Hematopoietic multipotent progenitor cell treated with erythropoietin and hydrocortisone succinate and interleukin-3 and kit ligand, for 6 days (in vitro differentiated cells): ENCODE measurements at places on chromosomes 13 and 19.

GRCh38 chr19:14826006-14826405 is 9.0 kb downstream of the OR7A5 start:
- DNase-seq = no peak

GRCh38 chr13:29733147-29733611 is 117.2 kb downstream of the UBL3 start:
- DNase-seq = peak; percentile 67

- DNase-seq = no peak
These were observed 21.2 kb downstream of the ELAVL1 start for GRCh38 chr19:7983995-7984837.

DNA sequence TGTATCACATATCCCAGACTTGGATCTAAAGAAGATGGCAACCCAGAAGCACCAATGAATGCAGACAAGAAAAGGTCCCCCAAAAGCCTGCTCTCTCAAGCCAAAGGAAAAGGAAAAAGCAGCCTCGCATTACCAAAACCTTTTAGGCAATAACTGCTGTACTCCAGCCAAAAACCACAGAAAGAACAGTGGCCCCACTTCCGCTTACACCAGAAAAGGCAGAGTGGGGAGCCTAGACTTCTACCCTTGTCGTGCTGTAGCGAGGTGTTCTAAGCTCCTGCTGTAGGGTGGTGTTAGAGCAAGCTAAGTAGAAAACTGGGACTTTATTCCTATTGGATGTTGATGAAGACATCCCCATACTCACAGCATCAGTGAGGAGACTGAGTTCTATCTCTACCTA is 244.0 kb upstream of the RXFP2 start:
- DNase-seq = peak; percentile 36

DNA sequence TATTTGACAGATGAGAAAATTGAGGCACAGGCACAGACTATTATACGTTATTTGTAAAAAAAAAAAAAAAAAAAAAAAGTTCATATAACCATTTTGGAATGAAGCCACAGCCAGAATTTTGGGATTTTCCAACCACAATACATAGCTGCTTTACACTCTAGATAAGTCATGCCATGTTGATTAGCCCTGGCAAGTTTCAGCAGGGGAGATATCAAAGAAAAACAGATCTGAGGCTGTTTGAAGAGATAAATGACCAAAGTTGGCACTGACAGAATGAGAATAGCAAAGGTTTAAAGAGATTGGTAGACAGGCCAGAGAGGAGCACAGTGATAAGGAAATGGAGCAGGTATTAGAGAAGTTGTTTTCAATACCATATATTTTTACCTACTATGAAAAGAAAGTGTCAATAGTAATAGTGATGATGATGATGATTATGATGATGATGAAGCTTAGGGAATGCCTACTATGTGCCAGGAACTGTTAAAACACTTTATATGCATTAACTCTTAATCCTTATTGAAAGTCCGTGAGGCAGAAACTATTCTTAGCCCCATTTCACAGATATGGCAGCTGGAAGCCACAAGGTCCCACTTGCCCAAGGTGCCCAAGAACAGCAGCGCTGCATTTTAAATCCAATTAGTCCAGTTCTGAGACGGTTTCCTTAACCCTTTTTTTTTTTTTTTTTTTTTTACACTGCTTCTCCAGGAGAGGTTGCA is 105.5 kb downstream of the MBNL2 start:
- peak; percentile 95 for DNase-seq

GRCh38 chr13:34357435-34358232 is 539.7 kb downstream of the RFC3 start:
- no peak for DNase-seq

GRCh38 chr13:25776722-25777121 is 275.1 kb downstream of the SHISA2 start:
- DNase-seq = peak; percentile 8

DNA sequence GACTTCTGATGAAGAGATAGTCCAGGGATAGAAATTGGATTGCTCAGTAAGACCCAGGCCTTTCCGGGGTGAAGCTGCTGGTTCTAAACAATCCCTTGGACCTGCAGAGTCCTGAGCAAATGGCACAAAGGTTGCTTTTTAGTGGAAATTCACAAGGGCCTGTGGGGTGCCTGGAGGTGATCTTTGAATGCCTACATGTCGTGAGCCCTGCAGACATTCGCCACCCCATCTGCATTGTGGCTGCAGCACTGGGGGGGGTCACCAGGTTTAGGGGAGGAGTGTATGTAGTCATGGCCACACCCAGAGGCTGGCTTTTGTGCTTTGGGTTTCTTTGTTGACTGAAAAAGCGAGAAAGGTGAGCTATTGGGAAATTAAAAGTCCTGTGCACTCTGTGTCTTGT is 41.4 kb downstream of the SLC7A9 start:
- no peak for DNase-seq

- no peak for DNase-seq
These were observed 287.5 kb downstream of the ATP8A2 start for GRCh38 chr13:25659091-25659795.

GRCh38 chr13:51683597-51683996 is 99.3 kb downstream of the WDFY2 start:
- DNase-seq = no peak

DNA sequence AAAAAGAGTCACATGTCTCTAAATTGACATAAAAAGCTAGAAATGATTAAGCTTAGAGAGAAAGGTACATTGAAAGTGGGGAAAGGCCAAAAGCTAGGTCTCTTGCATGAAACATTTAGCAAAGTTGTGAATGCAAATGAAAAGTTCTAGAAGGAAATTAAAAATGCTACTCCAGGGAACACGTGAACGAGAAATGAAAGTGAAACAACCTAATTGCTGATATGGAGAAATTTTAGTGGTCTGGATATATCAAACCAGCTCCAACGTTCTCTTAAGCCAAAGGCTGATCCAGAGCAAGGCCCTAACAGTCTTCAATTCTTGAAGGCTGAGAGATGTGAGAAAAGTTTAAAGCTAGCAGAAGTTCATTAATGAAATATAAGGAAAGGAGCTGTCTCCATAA is 419.8 kb downstream of the SLITRK6 start:
- no peak for DNase-seq

DNA sequence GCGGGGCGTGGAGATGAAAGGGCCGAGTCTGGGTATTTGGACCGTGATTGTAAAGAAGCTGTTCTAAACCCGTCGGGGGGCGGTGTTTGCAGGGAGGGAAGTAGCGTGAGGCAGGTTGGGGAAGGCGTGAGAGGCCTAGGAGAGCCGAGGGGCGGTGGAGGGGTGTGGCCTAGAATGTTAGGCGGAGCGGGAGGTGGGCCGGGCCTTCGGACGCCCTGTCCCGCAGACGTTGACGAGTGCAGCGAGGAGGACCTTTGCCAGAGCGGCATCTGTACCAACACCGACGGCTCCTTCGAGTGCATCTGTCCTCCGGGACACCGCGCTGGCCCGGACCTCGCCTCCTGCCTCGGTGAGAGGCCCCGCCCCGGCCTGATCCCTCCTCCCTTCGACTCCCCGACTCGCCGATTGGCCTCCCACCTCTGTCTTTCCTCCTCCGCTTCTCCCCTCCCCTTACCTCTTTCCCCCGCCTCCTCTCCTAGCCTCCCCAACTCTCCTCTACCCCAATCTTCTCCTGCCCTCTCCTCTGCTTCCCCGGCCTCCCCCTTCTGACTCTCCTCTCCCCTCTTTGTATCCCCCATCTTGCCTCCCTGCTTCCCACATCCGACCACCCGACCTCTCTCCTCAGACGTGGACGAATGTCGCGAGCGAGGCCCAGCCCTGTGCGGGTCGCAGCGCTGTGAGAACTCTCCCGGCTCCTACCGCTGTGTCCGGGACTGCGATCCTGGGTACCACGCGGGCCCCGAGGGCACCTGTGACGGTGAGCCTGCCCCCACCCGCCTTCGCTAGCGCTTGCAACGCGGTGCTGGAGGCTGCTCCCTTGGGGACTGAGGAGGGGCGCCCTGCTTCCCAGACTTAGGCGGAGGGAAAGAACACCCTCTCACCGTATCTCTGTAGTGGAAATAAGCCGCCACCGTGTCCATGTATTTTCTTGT is 12.8 kb downstream of the LTBP4 start:
- DNase-seq = peak; percentile 95

GRCh38 chr19:1388637-1389026 is 4.9 kb downstream of the NDUFS7 start:
- DNase-seq = no peak

DNA sequence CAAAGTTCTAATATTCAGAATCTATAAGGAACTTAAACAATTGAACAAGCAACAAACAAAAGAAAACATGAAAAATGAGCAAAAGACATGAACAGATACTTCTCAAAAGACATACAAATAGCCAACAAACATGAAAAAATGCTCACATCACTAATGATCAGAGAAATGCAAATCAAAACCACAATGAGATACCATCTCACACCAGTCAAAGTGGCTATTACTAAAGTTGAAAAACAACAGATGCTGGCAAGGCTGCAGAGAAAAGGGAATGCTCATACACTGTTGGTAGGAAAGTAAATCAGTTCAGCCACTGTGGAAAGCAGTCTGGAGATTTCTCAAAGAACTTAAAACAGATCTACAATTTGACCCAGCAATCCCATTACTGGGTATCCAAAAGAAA is 74.3 kb downstream of the CRYL1 start:
- DNase-seq = no peak

DNA sequence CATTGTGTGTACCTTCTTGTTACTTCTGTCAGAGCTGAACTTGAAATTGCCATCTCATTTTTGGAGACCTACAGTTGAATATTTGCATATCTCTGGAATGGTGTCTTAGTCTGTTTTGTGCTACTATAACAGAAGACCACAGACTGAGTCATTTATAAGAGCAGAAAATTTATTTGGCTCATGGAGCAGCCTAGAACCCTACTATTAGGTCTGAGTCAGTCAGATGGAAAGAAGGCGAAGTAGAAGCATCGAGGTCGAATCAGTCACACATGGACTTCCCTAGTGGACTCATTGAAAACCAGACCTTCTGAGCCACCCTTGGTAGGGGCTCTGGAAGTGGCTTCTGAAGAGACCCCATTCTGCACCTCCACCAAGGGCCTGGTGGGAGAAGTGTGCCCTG is 33.9 kb upstream of the TPT1 start:
- no peak for DNase-seq

- DNase-seq = no peak
These were observed 12.3 kb upstream of the SACS start for GRCh38 chr13:23445794-23446193.

GRCh38 chr19:53824134-53824611 is at the start of gene NLRP12:
TSS of gene NLRP12 (minus strand) at chr19:53824314. CDS start at chr19:53824174, 140 bp downstream.
- DNase-seq = peak; percentile 75

- DNase-seq = no peak
These were observed 4.7 kb downstream of the VRK3 start for GRCh38 chr19:50020481-50020880.

DNA sequence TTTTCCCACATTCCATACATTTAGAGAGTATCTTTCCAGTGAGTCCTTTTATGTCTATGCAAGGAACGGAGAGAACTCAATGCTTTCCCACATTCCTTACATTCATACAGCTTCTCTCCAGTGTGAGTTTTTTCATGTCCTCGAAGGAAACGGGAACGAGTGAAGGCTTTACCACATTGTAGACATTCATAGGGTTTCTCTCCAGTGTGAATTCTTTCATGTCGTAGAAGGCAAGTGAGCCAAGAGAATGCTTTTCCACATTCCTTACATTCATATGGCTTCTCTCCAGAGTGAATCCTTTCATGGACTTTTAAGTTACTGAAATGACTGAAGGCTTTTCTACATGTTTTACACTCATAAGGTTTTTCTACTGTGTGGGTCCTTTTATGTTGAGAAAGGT is 17.1 kb downstream of the ZNF823 start:
- DNase-seq = no peak

- DNase-seq = peak; percentile 75
These were observed 8.5 kb downstream of the PLEKHA4 start for GRCh38 chr19:48859711-48860572.

DNA sequence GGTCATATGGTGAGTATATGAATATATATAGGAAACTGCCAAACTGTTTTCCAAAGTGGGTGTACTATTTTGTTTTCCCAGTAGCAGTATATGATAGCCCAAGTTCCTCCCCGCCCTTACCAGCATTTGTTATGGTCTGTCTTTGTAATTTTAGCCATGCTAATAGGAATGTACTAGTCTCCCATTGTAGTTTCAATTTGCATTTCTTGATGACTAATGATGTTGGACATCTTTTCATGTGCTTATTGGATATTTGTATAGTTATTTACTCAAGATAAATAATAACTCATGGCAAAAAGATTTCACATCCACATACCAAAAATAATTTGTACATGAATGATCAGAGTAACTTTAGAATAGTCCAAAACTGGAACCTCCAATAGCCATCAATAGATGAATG is 75.3 kb upstream of the SERP2 start:
- no peak for DNase-seq

DNA sequence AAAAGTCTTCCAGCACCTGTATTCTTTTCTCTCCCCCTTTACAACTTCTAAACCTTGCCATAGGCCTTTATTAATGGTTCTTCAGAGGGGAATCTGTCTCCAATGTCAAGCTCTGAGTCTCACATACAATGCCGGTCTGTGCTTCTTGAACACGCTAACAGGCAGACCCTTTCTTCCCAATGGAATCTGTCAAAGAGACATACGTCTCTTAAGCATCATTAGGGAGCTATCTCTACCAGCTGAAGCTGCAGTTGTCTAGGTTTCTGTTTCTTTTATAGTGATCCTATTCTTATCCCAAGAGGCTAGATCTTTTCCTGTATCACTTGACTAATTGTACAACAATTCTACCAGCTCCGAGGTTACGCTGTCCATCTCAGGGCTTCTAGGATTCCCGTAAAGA is 560.8 kb upstream of the NBEA start:
- DNase-seq = no peak

DNA sequence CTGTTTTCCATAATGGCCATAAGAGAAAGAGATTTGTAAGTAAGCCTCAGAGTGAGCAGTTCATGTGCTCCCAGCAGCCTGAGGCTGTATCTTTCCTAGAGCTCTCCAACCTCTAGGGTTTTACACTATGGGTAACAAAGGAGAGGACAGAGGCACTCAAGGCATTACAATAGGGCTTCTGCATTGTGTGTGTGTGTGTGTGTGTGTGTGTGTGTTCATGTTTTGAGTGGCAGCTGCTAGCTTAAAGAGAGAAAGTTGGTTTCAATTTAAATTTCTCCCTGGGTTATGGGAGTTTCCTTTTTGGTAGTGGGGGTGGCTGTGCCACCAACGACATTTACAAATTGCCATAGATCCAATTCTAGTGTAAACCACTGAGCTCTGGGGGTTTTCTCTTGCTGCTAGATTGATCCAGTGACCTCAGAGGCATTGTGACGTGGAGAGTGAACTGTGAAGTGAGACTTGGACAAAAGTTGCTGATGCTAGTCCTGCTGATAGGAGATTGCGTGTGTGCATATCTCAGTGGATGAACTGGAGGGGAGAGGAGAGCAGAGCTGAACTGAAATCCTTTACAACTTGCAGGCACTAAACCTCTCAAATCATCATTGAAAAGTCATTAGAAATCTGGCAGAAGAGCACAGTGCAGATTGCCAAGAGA is 67.2 kb upstream of the OLFM4 start:
- DNase-seq = no peak

DNA sequence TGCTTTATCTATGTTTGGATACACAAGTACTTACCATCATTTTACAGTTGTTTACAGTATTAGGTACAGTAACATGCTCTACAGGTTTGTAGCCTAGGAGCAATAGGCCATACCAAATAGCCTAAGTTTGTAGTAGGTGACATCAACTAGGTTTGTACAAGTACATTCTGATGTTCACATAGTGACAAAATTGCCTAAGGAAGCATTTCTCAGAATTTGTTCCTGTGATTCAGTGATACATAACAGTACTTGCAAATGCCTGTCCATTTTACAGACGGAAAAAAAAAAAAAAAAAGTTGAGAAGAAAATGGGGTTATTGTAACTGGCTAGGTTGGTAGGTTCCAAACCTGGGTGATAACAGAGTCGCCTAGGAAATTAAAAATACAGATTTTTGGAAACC is 13.6 kb downstream of the UFM1 start:
- no peak for DNase-seq

GRCh38 chr13:68708336-68708908 is 1399.2 kb upstream of the ATXN8OS start:
- DNase-seq = no peak
